ENCODE measurements at places on chromosomes 3 and 15.
A peak's percentile ranks its signal among the peaks of the same experiment; 100 is the strongest.

- DNase-seq, result no peak
Observed at GRCh38 chr3:187188931-187189330, 8.4 kb upstream of the RTP1 start.

- peak; percentile 74 for DNase-seq
Observed at GRCh38 chr3:52039846-52040245, 16.5 kb downstream of the DUSP7 start.

GRCh38 chr3:138374573-138375134 is 26.3 kb downstream of the MRAS start:
- DNase-seq, result no peak

GRCh38 chr3:674116-674515 is 418.7 kb upstream of the CNTN6 start:
- DNase-seq, result no peak

GRCh38 chr3:126954141-126954842 is 28.6 kb upstream of the PLXNA1 start:
- DNase-seq, result no peak

GRCh38 chr3:44093531-44093930 is 148.2 kb upstream of the TOPAZ1 start:
- no peak for DNase-seq

DNA sequence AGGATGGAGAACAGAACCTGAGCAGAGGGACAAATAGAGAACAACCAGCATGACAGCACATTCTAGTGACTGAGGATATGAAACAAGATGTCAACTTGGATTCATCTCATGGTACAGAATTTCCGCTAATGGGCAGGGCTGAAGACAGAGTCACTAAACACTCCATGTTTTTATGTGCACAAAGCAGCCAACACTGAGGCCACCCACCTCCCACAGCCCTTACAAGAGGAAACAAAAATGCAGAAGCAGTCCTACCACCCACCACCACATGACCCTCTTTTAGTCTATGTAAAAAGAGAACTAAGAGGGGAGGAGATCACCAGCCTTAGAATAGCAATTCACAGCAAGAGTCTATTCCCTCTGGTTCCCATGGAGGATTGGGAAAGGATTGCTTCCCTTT is 131.4 kb upstream of the UBE2E2 start:
- DNase-seq, result no peak

GRCh38 chr3:16828815-16829214 is 55.9 kb upstream of the PLCL2 start:
- no peak for DNase-seq

DNA sequence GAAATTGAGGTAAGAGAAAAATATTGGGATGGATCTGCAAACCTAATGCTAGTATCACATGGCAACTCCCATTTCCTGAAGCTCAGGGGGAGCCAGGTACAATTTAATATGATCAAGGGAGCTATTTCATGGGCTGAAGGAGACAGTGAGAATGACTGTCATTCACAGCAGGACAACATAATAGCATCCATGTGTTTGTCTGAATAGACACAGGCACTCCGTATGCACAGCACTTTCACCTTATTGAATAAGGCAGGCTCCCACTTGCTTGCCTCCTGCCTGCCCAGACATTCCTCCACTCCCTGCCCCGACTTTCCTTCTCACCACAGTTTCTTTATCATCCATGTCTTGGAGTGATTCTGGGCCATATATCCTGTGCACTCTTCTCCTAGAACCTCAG is 156.6 kb upstream of the SLC24A5 start:
- no peak for DNase-seq

- no peak for DNase-seq
Observed at GRCh38 chr3:159417761-159418160, 570.9 kb upstream of the IL12A start.

- DNase-seq, result no peak
Observed at GRCh38 chr3:142450881-142451280, 3.0 kb upstream of the XRN1 start.

- no peak for DNase-seq
Observed at GRCh38 chr3:116337229-116337628, 108.1 kb downstream of the LSAMP start.

GRCh38 chr3:194447161-194447560 is 39.6 kb downstream of the ATP13A3 start:
- no peak for DNase-seq

DNA sequence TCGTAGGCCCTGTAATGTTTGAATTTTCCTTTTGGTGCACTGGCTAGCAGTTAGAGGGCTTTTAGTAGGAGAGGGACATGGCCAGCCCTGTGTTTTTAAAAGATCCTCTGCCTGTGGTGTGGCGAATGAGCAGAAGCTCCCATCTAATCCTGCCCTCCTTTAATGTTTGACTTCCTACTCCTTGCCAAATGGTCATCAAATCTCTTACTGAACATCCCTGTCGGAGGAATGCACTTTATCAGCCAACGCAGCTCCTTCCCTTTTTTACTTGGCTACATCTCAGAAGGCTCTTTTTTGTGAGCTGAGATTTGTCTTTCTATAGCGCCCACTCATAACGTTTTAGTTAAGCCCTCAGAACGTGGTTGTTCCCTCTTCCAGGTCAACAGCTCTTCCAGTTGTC is 44.8 kb downstream of the MAP2K5 start:
- no peak for DNase-seq

- no peak for DNase-seq
Observed at GRCh38 chr15:58513008-58513407, 81.2 kb downstream of the LIPC start.

DNA sequence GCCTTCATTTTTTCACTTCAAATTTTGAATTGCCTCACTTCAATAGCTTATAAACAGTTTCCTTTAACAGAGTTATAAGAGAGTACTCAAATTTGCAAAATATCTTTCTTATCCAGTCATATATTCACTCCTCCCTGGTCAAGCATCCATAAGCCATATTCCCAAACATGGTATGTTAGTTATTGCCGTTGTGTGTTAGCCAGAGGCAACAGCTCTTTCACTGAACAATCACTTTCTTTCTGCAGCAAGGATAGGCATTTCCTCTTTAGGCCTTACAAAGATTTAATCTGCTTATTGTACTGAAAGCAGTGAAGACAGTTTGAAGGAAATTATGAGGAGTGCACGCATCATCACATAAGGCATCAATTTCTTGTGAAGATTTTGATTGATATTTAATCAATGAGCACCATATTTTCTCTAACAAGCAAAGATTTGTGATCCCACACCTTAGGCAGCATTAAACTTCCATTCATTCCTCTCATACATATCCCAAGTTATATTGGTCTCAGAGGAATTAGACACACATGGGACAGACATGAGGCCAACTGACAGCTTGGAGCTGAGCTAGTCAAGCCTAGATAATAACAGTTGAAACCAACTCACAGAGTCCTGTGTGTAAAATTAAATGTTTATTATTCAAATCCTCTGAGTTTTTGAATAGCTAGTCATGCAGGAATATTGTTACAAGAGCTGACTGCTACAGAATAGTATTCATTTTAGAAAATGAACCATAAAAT is 80.0 kb upstream of the EPHA6 start:
- DNase-seq, result no peak

DNA sequence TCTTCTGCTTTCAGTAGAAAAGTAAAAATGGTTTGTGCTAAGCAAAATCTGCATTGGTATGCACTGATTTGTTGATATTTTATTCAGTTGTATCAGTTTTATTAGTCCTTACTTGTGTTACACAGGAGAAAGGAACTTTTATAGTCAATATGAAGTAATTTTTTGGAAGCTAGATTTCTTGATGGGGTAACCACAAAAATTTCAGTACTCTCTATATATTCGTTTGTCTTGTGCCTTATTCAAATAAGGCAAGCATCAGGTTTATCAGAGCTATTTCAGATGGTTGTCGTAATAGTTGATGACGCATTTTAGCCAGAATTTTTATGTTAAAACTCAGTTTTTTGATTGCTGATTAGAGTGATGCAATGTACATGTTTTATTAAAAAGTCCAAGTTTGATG is 50.7 kb upstream of the NIPA1 start:
- DNase-seq, result no peak

- no peak for DNase-seq
Observed at GRCh38 chr3:18428036-18428435, 2.9 kb upstream of the SATB1 start.

DNA sequence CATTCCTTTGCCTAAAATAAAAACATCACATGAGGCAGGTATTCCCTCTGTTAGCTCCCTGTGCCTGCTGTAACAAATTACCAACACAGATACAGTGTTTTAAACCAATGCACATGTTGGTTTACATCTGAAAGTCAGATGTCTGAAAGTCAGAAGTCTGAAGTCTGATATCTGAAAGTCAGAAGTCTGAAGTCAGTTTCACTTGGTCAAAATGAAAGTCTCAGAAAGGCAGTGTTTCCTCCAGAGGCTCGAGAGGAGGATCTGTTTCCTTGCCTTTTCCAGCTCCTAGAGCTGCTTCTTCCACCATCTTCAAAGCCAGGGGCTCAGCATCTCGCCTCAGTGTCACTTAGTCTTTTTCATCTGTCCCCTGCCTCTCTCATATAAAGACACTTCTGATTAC is 22.0 kb downstream of the SST start:
- DNase-seq, result no peak

- no peak for DNase-seq
Observed at GRCh38 chr15:88741671-88742070, 61.6 kb upstream of the ACAN start.

- DNase-seq, result no peak
Observed at GRCh38 chr3:120615847-120616609, 19.9 kb downstream of the NDUFB4 start.

- no peak for DNase-seq
Observed at GRCh38 chr3:188624384-188624783, 470.4 kb downstream of the LPP start.

All from amygdala (tissue), 56 donors.